AG04449 (cell line): ENCODE measurements at places on chromosomes 5 and 9.

DNA sequence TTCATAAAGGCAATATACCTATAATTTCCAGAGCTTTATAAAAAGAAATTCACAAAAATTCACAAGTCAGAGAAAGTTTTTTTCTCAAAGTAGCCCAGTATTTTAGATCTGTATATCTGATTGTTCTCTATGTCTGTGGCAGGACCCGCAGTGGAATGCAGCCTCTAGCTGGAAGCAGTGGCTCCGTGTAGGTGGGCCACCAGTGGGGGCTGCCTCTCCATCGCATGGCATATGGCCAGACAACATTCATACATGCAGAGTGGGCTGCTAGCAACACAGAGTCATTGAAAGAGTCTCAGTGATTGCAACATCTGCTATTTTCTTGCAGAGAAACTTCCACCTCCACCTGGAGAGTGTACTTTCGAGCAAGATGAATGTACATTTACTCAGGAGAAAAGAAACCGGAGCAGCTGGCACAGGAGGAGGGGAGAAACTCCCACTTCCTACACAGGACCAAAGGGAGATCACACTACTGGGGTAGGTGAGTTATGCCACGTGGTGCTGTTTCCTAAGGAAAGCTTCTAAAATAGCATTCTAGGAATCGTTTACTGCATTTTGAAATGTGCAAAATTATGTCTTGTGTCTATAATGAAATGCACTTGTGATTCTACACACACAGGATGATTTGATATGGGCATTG, 88.5 kb upstream of the SMC5 start:
- DNase-seq: no peak

- no peak for DNase-seq
Measured at GRCh38 chr5:52787600-52788504, at the start of the genes ITGA1 and PELO. Gene ITGA1, plus strand, starts transcription at chr5:52787916. Its CDS starts 438 bp downstream, at chr5:52788354. Gene PELO, plus strand, starts transcription at chr5:52787916. Its CDS starts 12,479 bp downstream, at chr5:52800395.

DNA sequence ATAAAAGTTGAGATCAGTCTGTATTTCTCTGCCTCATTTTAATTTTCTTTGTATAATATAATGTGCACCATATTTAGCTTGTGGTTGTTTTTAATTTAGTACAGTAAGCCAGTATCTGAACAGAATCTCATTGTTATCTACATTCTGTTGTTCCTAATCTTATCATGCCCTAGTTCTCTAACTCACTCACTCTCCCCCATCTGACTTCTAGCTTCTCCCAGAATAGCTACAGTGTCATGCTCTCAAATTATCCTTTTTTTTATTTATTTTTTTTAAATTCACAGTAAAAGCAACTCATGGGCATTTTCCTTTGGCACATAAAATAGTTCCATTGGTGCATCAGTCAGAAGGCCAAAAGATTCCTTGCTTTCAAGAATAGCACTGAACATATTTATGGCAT, 156.6 kb downstream of the TRPM3 start:
- DNase-seq: no peak

DNA sequence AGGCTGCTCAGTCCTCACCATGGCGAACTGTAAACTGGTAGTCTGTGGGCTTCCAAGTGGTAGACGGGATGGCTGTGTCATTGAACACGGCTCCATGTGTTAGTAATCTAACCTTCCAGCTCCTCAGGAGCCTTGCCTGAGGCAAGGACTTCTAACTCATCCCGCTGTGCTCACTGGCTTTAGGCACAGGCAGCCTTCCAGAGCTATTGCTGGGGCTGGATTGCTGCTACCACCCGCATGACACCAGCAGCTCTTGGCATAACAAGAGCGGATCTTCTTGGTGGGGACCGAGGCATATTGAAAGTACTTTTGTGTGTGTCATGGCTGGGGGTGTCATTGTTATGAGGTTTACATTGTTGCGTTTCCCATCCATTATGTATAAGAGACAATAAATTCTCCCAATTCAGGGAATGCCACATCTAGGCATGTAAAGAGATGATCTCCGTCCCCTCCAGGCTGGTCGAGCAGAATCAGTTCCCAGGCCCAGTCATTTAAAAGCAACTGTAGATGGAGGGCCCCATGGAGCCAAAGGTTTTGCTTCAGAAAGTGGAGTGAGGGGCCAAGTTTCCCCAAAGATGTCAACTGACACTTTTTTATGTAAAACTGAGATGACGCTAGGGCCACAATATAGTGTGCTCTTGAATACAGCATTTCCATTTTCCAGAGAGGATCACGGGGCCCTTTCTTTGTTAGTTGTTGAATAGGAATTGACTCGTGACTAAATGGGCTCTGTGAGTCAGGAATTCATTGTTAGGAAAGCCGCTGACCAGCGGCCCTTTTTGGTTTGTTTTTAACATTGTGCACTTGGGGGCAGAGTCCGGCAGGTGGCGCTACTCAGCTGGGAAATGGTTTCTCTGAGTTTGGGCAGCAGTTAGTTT, 759.5 kb downstream of the TAF11L14 start:
- no peak for DNase-seq

DNA sequence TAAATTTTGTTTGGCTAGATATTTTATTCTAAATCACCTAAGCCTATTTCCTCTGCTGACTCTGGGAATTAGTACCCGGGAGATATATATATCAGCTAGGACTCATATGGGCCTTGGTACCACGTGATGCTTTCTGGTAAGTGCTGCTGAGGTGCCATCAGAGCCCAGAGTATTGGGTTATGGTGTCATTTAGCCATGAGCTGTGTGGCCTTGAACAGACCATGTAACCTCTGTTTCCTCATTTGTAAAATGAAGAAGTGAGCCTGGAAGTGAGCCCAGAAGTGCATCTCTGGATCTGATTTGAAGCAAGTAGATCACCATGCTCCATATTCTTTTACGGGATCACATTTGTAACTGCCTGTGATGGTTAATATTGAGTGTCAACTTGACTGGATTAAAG, 126.1 kb downstream of the GPBP1 start:
- no peak for DNase-seq

GRCh38 chr5:123066016-123066415, 23.0 kb upstream of the PRDM6 start:
- DNase-seq: no peak

DNA sequence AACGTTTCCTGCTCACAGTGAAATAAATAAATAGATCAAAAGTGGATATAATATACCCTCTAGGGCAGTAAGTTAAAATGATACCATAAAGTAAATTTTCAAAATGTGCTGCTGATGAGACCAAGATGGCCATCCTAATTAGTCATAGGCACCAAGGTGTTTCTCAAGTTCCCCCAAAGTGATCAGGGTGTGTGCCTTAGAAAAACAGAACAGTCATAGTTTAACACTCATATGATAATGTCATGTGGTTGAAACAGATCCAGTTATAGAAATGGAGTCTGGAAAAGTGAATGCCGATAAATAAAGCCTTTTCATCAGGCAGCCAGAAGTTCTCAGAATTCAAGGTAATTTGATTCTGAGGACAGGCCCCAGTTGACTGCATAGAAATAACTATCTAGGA, 161.5 kb upstream of the CDKN2B start:
- DNase-seq: no peak

DNA sequence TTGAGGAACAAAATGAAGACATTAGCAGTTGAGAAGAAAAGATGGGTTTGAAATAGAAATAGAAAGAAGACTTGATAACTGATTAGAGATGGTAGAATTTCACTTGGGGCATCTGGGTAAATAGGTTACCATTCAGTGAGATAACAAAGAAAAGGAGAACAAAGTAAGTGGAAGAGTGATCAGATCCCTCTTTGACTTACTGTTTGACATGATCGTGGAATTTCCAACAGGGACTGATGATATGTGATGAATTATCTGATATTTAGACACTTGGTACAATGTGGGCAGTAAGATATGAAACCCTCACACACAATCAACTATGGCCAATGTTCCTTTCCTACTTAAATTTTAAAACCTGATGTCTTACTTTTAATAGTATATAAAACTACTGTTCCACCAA, 70.1 kb upstream of the STARD4 start:
- no peak for DNase-seq

DNA sequence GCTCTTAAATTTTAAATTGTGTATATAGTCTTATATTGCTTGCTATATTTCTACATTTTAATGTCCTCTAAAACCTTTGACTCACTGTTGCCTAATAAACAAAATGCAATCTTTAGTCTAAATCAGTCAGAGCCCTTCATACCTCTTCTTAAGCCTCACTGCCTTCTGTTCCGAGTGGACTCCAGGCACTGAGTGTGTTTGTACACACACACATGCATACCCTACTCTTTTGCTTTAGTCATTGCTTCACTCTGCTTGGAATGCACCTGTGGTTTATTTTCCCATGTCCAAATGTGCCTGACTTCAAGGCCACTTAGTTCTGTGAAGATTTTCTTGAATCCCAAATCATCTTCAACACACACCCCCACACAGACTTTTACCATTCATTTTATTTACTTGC, 60.9 kb downstream of the SLC12A2 start:
- DNase-seq: peak; percentile 34

GRCh38 chr5:36270175-36270574, 28.4 kb upstream of the NADK2 start:
- DNase-seq: no peak

DNA sequence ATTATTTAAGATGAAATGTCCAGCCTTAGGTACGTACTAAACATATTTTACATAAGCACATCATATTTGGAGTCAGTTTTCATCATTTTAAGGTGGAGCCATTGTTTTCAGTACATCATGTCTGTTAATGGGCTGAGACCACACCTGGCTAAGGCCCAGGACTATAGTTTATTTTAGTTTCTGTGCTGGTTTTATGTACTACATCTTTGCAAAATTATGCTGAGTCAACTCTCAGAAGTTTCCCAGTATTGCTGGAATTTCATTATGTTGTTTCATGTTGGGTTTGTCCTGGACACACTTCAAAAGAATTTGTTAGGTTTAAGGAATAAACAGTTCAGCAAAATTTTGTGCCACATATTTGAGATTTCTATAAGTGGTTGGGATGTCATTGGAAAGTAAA, 171.2 kb downstream of the CCDC171 start:
- no peak for DNase-seq

- no peak for DNase-seq
Measured at GRCh38 chr9:79917421-79917820, 345.7 kb downstream of the TLE4 start.
